ENCODE measurements at places on chromosomes 7 and 10.

GRCh38 chr7:101156866-101157589 is 2.8 kb downstream of the AP1S1 start:
- DNase-seq: no peak

DNA sequence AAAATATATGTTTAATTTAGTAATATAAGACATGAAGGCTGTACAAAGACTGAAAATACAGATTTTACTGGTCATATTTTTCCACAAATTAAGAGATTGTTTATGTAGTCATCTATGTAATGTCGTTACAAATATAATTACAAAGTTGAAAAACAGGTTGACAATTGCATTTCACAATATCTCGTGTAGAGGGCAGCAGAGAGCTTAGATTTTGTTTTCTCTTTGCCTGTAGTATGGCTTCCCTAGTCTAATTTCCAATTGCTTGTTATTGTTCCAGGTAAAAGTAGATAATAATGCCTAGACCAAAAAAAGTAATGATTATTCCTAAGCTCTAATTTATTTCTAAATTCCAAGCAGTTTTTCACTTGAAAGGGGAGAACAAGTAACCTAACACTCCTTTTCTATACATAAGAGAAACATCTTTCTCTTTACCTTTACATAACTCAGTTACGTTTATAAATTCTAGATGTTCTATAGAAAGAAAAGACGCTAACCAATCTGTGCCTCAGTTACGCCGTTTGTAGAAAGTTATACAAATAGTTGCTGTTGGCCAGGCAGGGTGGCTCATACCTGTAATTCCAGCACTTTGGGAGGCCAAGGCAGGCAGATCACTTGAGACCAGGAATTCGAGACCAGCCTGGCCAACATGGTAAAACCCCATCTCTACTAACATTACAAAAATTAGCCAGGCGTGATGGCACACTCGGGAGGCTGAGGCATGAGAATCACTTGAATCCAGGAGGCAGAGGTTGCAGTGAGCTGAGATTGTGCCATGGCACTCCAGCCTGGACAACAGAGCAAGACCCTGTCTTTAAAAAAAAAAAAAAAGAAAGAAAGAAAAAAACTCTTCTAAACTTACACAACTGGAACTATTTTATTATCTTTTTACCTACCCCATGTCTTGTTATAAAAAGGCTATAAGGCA is 30.0 kb downstream of the NET1 start:
- DNase-seq: peak; percentile 2

GRCh38 chr7:22651534-22652243 is 75.3 kb upstream of the IL6 start:
- no peak for DNase-seq

- no peak for DNase-seq
These were observed 16.3 kb upstream of the GLI3 start for GRCh38 chr7:42253316-42253715.

GRCh38 chr7:157650801-157651200 is 314.0 kb downstream of the DNAJB6 start:
- no peak for DNase-seq

DNA sequence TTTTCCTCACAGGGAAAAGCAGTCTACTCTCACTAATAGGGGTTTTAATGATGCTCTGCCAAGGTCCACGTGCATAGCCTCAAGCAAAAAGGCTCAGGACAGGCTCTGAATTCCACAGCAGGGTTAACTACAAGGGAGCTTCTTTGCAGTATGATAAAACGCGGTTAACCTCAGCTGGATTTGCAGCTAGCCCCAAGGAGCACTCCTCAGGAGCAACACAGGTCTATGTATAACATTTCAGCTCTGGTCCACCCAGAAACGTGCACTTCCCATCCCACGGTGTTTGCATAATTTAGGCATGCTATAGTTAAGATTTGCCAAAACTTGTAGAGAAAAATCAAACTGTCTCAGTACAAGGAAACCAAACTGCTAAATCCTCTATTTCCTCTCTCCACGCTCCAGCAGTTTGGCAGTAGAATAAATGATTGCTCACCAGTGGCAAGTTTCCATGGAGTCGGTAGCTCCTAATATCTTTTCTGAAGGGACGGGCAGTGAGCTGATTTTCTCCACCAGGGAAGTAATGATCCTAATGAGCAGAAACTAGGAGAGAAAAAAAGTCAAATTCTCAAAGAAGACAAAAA is 13.1 kb upstream of the ASB4 start:
- DNase-seq: no peak

- DNase-seq: no peak
These were observed 146.7 kb downstream of the WNT2 start for GRCh38 chr7:117176206-117176605.

GRCh38 chr7:3197567-3198213 is 103.4 kb upstream of the SDK1 start:
- DNase-seq: no peak
